ENCODE measurements at places on chromosomes 12 and 14.
A peak's percentile ranks its signal among the peaks of the same experiment; 100 is the strongest.

DNA sequence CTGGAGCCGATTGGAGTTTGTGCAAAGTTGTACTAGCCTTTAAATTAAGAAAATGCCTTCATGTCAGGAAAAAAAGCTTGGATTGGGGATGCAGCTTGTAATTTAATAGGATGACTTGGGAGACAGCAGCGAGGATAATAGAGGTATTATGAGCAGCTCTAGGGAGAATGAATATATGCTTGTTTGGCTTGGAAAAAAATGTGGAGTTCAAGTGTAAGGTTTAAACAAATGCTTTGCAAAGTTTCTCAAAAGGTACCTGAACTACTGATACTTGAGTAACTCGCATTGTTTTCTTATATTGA lies 65.3 kb upstream of the RASSF3 start:
- no peak for DNase-seq

DNA sequence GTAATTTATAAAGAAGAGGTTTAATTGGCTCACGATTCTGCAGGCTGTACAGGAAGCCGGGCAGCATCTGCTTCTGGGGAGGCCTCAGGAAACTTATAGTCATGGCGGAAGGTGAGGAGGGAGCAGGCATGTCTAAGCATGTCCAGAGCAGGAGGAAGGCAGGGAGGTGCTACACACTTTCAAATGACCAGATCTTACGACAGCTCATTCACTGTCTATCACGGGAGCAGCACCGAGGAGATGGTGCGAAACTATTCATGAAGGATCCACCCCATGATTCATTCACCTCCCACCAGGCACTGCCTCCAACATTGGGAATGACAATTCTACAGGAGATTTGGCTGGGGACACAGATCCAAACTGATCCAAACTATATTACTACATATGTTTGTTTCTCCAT lies 10.0 kb downstream of the SFSWAP start:
- DNase-seq = no peak

DNA sequence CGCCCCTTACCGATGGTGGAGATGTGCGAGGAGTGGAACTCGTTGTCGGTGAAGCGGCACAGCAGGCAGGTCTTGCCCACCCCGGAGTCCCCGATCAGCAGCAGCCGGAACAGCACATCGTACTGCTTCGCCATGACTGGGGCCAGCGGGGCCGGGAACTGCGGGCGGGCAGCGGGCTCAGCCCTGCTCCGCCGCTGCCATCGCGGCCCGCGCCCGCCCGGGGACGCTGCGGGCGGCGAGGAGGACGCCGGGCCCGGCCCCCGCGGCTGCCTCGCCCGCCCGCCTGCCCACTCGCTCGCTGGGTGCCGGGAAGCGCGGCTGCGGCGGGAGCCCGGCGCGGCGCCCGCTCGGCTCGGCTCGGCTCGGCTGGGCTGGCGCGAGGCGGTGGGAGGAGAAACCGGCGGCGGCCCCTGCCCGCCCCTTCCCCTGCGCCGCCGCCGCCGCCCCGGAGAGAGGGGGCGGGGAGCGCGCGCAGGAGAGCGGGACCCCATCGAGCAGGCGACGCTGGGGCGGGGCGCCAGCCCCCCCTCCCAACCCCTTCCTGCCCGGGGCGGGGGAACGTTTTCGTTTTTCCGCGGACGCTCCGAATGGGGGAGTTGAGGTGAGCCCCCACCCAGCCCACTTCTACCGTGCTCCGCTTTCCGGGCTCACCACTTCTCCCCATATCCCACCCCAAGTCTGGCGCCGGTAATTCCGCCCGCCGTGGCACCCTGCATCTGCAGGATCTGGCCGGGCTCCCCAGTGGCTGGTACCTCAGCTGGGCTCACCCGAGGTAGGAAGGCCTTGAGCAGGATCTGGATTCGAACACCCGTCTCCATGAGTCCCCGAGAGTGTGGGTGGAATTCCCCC lies at the start of gene RAB15:
Gene RAB15, minus strand, starts transcription at position 394 of the 849 bp plus-strand sequence. Its CDS starts 260 bp downstream, at position 134.
- peak; percentile 17 for DNase-seq

GRCh38 chr14:70257526-70257925 lies 68.8 kb upstream of the SLC8A3 start:
- DNase-seq = no peak

DNA sequence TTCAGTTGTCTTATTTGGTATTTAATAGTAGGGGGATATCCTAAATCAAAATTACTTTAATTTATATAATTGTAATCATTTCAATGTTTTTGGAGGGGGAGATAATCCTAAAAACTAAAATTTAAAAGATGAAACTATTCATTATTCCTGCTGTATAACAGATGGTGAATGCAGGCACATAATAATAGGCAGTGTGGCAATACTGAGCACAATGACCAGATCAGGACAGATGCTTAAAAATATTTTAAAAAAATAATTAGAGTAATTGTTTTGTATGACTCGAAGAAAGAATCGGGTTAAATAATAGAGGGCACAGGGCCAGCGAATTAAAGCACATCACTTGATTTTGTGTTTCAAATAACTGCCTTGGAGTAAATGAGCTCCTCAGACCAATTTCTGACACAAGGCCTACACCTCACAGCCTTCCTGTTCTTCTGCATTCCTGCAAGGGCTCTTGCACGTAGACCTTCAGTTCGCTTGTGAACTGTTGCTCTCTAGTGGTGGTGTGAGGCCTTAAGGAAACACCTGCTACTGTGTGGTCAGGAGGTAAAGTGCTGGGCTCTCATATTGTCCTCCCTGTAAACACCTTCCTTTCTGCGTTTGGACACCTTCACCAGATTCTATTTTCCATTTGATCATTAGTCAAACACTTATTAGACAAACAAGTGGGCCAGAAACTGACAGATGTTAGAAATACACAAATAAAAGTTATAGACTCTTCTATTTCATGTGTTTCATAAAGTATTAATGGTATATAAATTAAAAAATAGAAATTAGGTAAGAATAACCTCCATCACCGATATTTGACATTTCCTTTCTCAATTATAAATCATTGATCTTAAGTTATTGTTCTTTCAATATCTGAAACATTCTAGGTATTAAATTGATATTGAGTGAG lies 29.3 kb upstream of the KLRF1 start:
- peak; percentile 27 for DNase-seq

DNA sequence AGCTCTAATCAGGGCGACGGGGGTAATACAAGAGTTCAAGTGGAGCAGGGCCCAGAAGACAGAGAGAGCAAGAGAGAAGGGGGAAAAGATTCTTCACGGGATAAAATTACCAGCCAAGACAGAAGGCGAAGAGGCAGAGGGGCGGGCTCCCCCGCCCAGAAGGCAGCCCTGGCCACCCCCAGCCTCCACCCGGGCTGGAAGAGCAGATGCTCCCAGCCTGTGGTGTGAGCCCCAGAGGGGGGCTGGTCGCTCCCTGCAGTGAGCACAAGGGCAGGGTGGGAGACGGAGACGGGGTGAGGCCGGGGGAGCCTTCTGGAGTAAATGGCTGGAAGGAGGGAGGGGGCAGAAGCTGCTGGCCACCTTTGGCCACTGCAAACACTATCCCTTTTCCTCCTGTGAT lies 1035.6 kb downstream of the VRK1 start:
- no peak for DNase-seq

DNA sequence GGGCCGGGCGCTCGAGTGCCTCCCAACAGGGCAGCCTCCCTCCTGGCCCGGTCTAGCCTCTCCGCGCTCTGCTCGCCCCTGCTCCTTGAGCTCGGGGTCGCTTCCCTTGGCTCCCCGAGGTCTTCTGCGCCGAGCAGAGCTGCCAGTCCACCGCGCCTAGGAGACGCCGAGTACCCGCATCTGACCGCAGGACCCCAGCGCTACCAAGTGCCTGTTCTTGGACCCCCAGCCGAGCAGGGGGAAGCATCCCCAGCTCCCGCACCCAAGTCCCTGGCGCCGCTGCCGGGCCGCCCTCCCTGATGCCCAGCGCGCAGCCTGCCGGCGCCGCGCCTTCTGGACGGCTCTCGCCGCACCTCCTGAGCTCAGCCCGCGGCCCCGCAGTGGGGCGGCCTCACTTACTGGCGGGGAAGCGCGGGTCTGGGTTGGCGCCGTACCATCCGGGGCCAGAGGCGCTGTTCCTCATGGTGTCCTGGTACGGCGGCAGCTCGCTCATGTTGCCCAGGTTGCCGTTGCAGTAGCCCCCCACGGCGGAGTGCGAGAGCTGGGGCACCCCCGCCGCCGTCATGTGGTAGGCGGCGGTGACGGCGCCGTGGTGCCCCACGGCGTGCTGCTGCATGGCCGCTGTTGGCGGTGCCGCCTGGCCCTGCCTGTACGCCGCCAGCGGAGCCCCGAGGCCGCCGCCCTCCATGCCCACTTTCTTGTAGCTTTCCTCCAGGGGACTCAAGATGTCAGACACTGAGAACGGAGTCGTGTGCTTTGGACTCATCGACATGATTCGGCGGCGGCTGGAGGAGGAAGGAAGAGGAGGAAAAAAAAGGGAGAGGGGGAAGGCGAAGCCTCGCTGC lies 1.2 kb downstream of the NKX2-1 start:
- no peak for DNase-seq

GRCh38 chr12:126681676-126682075 lies 1585.3 kb upstream of the TMEM132C start:
- no peak for DNase-seq

DNA sequence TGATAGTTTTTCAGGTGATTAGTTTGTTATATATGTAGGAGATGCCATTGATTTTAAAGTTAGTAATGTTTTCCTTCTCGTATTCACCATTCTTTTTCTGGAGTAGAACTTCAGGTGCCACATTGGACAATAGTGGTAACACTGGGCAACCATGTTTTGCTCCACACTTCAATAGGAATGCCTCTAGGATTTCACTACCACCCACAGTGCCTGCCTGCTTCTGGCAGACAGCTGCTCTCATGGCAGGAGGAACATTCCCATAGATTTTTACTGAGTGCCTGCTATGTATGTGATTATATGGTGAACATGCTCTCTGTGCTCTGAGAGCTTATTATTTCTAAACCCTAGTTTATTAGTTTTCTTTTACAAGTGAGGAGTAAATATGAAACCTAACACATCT lies 53.7 kb downstream of the GCH1 start:
- no peak for DNase-seq

DNA sequence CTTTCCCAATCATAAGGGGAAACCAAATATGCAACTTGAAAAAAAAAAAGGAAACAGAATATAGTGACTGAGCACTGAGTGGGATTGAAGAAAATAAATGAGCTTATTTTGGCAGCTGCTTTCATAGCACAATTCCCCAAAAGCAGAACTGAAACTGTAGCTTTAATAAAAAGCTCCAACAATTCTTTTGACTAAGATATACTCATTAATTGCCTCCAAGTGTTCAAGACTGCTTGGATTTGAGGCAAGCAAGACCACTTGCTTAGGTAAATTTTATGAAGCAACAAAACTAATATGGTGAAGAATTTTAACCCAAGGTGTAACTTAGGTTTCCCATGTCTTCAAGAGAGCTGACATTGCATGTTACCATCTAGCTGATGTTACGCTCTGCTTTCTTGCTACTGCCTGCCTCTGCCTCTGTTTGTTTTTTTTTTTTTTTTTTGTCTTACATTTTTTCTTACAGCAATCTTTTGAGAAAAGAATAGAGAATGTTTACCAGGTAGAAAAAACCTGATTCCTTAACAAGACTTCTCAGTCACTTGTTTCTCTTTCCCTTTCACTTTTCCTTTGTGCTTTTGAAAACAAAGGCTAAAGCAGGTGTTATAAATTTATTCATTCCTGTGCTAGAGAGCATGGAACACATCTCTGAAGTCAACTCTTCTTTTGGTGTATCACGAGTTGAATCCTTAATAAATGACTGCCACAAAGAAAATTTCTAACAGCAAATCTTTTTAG lies 134.4 kb downstream of the BCAT1 start:
- DNase-seq = no peak

DNA sequence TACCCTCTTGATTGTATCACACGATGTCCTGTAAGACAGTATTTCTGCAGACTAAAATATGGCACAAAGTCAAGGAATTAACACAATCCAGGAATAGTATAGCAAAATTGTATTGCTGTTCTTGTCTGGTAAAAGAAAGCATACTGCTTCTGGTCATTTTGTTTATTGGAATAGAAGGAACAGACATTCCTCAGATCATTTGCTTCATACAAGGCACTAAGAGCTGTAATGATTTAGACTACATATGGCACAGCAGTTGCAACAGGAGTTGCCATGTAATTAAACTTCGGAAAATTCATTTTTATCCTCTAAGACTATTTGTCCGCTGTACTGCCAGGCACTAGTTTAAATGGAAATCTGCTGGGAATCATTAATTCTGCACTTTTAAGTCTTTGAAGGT lies 7.6 kb upstream of the KERA start:
- no peak for DNase-seq

- DNase-seq = no peak
These were observed 237.8 kb upstream of the TBX3 start for GRCh38 chr12:114921781-114922180.
